ENCODE measurements at places on chromosomes 4 and X. TPM values are rescaled to one million over a fixed set of nuclear protein-coding genes. Genes with fewer than 3 reads are reported as not detected.

The REPS2 gene
- total RNA-seq, result 15.4 TPM

The FREM3 gene
- total RNA-seq, result not detected

The SCML2 gene
- total RNA-seq, result 1.3 TPM

The TSPYL2 gene
- 2.8 TPM for total RNA-seq

The OR13H1 gene
- total RNA-seq, result not detected
